ENCODE measurements at places on chromosomes 5 and 9.

DNA sequence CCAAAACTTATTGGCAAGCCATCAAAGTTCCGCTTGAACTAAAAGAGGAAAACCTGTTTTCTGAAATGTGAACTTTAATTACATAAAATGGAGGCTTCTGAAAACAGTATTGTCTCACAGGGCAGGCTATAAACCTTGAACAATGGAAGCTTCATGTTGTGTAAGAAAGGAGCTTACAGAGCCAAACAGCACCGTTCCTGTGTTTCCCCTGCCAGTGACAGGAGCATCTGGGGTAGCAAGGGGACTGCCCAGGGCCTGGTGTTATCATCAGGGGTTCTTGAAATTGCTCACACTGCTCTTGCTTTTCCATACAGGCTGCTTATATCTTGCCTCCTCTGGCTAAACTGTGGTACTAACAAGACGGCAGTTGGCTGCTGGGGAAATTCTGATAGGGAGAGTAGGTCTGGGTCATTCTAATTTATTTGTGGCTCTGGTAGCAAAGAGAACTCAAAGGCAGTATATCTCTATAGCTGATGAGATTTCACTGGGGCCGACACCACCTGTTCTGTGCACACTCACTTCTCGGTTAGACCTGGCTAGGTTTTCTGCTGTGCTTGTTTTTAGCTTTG lies 40.4 kb downstream of the BASP1 start:
- DNase-seq = no peak

DNA sequence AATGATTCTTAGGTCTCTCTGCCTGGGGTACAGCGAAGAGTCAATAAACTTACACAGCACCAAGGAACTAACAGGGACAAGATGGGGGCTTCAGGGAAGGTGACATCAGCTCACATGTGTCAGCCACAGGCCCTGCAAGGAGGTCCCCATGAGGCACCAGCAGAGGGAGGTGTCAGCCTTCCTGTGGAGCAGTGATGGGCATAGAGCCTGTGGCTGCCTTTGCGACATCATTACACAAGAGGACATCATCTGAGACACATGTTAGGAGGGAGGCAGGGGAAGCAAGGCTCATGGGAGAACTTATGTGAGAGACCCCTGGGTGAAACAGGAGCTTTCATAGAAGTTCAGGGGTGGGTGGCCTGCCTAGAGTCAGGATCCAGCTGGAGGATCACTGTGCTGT lies 389.6 kb downstream of the SEMA5A start:
- no peak for DNase-seq

DNA sequence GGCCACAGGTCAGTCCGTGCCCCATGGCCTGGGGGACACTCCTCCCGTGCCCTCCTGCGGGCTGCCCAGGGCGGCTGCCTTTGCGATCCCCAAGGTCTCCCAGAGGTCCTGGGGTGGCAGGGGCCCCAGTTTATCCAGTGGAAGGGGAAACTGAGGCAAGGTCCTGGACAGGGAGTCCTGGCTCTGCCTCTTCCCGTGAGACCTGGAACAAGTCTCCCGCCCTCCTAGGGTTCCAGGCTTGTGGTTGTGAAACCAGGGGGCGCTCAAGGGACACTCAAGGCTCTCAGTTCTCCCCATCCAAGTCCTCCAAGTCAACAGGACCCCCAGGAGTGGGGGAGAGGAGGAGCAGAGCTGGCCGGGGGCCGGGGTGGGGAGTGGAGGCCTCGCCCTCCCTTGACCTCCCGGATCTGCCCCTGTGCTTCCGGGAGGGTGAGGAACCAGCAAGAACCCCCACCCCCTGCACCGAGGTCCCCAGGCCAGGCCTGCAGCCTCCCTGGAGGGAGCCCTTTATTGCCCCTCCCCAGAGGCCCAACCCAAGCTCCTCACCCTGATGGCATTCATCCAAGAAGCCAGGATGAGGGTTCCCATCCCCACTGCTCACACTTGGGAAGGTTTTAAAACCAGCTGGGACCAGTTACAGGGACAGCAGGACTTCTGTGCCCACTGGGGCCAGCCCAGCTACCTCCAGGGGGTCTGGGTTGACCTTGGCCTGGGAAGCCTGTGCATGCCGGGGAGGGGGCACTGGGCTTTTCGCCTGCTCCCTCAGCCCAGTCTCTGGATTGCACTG lies 24.7 kb upstream of the TMEM250 start:
- no peak for DNase-seq

DNA sequence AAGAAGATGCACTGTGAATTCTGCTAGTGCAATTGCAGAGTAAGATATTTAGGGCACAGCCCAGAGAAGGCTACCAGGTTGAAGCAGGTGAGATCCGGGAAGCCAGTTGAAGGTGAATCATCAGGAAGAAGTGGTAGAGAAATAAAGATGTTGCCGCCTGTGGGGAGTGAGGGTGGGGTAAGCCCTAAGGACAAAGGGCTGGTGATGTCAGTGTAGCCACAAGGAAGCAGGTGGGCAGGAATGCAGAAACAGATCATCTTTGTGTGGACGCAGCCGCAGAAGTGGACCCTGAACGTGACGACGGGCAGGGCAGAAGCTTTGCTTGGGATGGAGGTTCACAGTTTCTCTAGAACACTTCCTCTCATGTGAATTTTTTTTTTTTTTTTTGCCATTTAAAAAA lies 164.2 kb downstream of the ACTL7B start:
- no peak for DNase-seq

GRCh38 chr9:75960551-75960950 lies 70.1 kb downstream of the PCSK5 start:
- no peak for DNase-seq

DNA sequence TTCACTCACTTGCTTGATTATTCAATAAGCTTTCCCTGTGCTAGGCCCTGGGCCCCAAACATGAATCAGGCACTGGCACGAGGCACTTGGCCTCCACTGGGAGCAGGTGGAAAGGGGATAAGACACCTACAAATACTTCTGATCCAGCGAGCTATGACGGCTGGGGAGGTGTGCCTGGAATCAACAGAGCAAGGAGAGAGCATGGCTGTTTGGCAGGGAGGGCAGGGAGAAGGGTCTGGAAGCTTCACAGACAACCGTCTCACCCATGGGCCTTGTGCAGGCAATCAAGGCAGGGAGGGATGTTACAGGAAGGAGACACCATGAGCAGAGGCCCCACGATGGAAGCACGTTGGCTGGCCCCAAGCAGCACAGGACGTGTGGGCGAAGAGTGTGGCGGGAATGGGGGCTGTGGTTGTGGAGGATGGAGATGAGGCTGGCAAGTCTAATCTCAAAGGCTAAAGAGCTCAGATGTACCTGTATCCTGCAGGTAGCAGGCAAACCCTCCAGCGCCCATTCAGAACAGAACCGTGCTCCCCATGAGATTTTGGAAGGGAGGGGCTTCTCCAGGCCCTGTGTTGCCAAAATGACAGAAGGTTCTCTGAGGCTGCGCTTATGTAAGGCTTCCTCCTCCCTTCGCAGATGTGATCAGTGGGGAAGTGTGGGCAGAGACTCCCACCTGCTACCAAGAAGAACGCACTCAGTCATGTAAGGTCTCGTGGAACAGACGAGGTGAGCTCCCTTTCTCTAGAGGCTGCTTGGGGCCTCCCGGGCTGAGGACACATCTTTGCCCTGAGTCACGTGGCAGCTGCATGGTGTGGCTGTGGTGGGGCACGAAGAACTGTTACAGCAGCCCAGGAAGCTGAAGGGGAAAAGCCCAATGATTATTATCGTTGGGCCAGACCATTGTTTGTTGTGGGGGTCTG lies 189.7 kb downstream of the DAB2IP start:
- DNase-seq = no peak

DNA sequence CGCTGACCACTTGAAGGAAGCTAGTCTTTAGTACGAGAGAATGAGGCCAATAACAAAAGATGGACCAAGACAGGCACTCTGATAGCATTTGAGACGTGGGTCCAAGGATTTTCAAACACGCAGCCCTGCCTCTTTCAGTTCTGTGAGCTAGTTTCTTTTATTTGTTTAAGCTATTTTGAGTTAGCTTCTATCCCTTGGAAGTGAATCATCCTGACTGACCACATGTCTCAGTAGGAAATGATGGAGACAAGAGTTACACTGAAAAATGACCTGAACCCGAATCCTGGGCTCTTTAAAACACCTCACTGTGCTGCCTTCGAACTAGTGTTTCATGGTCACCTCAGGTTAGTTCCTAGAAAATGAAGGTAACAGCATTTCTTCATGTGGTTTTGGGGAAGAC lies 9.9 kb downstream of the TEK start:
- no peak for DNase-seq

DNA sequence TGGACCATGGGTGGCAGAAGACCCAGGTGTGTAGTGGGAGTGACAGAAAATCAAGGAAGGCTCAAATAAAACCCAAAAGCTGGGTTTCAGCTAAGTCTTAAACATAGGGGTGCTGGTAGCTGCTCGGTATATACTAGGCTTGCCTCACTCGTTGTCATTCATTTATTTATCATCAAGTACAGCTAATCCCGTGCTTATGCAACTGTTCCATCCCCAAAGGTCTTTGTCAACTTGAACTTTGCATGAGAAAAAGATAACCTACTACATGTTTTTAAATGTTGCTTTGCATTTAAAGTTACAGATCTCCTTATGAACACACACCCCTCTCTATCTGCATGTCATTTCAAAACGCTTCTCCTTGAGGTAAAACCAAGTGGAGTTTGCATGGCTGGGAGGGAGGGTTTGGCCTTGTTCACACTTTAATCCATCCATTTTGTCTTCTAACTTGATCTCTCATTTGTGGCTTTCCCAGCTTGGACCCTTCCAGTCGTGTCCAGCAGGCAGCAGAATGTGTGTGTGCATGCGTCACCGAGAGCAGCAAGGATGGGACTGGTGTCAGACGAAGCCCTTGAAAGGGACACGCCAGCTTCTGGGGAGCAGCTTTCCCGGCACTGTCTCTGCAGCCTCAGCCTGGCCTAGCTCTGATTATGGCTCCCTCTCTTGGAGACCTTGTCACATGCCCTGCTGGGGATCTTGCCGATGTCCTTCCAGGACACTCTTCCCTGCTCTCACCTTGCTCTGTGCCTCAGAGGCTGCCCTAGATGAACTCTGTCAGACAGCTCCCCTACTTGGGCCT lies 133.5 kb downstream of the GADD45G start:
- DNase-seq = no peak

- no peak for DNase-seq
These were observed 71.2 kb upstream of the COX7C start for GRCh38 chr5:86546582-86546981.

- no peak for DNase-seq
These were observed 609.5 kb upstream of the RGMB start for GRCh38 chr5:98163796-98164493.

GRCh38 chr9:78831726-78832125 lies 534.8 kb downstream of the PSAT1 start:
- no peak for DNase-seq

- no peak for DNase-seq
These were observed 185.6 kb downstream of the EFNA5 start for GRCh38 chr5:107485184-107485583.

DNA sequence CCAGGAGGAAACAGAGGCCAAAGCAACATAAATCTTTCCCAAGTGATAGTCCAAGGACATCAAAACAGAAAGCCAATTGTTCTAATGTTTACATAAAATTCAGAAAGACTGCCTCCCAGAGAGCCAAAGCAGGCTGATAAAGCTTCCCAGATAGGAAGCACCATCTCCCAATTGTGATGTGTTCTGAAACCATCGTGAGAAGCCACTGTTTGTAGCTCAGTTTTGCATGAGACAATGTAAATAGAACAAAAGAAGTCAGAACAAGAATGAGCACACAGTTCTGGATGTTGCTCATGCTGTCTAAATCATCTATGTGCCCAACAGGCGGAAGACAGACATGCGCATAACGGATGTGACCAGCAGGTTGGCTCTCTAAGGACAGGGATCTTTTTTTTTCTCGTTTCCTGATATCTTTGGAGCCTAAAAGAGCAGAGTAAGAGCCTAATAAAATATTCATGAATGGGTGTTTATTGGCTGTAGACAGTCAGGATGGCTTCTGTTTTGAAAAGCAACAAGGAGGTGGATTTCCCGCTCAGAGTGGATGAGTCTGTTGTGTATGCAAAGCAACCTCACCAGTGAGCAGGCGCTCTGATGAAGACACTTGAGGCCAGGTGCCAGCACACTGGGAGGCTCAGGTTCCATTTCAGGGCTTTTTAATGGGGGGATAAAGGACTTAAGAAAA lies 113.6 kb downstream of the GNA14 start:
- no peak for DNase-seq

Data from activated T-cell treated with anti-CD3 and anti-CD28 coated beads, Interleukin-2, amount 50 U/mL, for 1 hour (primary cell).